ENCODE measurements at places on chromosomes 16 and 17. TPM values are rescaled to one million over a fixed set of nuclear protein-coding genes. Genes with fewer than 3 reads are reported as not detected.
A peak's percentile ranks its signal among the peaks of the same experiment; 100 is the strongest.

DNA sequence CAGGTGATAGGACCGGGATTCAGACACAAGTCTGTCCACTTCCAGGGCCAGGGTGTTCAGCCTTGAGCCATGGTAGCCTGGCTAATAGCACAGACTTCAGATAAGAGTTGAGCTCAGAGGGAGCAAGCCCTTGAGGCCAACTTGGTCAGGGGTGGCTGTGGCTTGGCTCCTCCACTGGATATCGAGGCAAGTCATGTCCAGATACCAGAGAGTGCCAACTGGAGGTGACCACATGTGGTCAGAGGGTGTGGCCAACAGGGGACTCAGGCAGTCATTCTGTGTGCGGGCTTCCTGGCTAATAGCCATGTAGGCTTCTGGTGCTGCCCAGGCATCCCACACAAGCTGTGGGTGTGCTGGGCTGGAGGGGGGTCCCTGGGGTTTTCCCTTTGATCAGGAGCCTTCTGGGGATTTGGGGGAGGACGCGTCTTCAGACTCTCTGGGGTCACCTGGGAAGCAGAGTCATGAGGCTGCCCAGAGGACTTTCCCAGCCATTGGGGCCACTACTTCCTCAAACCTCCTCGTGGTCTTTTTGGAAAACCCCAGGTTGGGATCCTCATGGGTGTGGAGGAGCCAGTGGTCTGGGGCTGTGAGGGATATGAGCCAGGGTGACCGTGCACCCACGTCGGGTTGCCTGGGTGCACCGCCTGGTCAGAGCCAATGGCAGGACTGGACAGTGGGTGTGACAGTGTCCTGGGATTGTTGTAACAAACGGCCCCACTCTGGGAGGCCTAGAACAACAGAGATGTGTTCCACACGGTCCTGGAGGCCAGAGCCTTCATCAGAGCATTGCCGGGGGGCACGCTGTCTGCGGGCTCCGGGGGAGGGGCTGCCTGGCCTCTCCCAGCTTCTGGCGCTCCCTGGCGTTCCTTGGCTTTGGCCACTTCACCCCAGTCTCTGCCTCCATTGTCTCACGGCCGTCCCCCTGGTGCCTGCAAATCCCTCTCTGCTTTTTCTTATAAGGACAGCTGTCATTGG, 25.0 kb downstream of the COX4I1 start:
- DNase-seq: no peak
- H3K4me3 ChIP-seq: no peak overlapping the region
- no peaks in the 10 kb centered on the region for H3K36me3 ChIP-seq

Gene HBM
- not detected for total RNA-seq

Gene TK1
- total RNA-seq: 4.9 TPM

DNA sequence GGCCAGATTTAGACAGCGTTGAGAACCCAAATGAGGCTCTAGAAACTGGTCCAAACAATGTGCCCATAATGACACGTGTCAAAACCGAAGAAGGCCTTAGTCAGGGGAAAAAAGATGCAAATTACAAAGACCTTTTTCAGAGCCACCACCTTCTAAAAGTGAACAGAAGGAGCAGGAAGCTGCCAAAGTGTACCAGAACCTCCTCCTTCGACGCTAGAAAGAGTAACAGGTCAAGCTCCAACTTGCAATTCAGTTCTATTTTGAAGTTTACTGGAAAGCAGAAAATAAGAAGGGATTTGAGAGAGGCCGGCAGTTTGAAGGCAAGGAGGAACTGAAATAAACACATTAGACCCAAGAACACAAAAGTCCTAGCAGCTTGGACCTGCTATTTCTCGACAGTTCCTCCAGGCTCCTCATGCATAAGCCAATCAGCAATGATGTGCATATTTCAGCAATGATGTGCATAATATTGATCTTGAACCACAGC, 61.8 kb downstream of the XYLT1 start:
- no peak overlapping the region for H3K4me3 ChIP-seq
- no peaks in the 10 kb centered on the region for H3K27me3 ChIP-seq
- no peak overlapping the region for H3K27ac ChIP-seq
- H3K36me3 ChIP-seq: no peaks in the 10 kb centered on the region
- no peak for DNase-seq

Gene CD300A
- 3.1 TPM for total RNA-seq

DNA sequence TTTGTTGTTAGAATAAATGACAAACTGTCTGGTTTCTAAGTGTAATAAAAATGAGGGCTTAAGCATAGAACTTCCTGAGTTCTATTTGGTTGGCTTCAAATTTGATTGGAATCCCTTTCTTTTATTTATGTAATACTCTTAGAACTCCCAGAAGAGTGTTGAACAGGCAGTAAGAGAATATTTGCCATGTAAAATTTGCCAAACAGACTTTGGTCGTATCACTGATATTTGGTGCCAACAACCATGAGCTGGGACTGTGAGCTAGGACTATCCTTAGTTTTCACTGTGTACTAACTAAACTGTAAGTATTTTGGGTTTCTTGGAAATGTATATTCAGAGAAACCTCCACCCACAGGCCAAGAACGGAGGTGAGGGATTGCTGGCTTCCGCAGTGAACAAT, 971.2 kb upstream of the SOX9 start:
- DNase-seq: no peak
- no peaks in the 10 kb centered on the region for H3K36me3 ChIP-seq
- no peak overlapping the region for H3K4me3 ChIP-seq
- no peak overlapping the region for H3K27ac ChIP-seq
- H3K4me1 ChIP-seq: peaks cover 23% of the 10 kb centered on the region
- H3K27me3 ChIP-seq: no peaks in the 10 kb centered on the region

DNA sequence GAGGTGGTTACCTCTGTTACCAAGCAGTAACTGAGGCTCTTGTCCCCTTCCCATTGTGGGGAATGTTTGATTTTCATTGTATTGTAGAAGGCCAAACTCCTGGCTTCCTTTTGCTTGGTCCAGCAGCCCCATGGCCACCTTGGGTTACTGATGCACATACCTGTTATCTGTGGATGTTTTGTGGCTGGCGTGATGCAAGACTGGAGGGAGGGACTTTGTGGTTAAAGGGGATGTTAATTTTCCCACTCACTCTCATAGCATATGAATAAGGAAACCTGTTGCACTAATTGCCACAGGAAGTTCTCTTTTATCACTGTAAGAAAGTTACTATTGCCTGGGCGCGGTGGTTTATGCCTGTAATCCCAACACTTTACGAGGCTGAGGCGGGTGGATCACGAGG, 168.6 kb upstream of the HS3ST4 start:
- H3K36me3 ChIP-seq: no peaks in the 10 kb centered on the region
- no peaks in the 10 kb centered on the region for H3K27me3 ChIP-seq
- H3K4me1 ChIP-seq: no peaks in the 10 kb centered on the region
- no peak overlapping the region for H3K4me3 ChIP-seq
- no peak overlapping the region for H3K27ac ChIP-seq

Gene GNGT2
- 16.8 TPM for total RNA-seq

- no peaks in the 10 kb centered on the region for H3K4me1 ChIP-seq
- no peak overlapping the region for H3K4me3 ChIP-seq
- no peaks in the 10 kb centered on the region for H3K36me3 ChIP-seq
- no peaks in the 10 kb centered on the region for H3K27me3 ChIP-seq
Measured at GRCh38 chr16:11140466-11140865, 115.5 kb downstream of the SOCS1 start.

Gene CAPNS2
- not detected for total RNA-seq

DNA sequence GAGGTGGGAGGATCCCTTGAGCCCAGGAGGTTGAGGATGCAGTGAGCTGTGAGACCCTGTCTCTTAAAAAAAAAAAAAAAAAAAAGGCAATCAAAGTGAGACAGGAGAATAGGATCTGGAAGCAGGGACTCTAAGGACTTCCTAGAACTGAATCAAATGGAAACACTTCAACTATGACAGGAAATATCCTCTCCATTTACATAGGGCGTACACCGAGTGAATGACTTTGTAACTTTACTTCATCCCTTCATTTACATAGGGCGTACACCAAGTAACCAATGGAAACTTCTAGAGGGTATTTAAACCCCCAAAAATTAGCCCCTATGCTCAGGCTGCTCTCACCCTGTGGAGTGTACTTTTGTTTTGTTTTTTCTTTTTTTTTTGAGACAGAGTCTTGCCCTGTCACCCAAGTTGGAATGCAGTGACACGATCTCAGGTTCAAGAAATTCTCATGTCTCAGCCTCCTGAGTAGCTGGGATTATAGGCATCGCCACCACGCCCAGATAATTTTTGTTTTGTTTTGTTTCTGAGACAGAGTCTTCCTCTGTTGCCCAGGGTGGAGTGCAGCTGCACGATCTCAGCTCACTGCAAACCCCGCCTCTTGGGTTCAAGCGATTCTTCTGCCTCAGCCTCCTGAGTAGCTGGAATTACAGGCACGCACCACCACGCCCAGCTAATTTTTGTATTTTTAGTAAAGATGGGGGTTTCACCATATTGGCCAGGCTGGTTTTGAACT, 9.6 kb upstream of the PRPSAP1 start:
- no peaks in the 10 kb centered on the region for H3K27me3 ChIP-seq
- H3K27ac ChIP-seq: no peak overlapping the region
- no peak overlapping the region for H3K4me3 ChIP-seq
- no peaks in the 10 kb centered on the region for H3K36me3 ChIP-seq
- DNase-seq: no peak

DNA sequence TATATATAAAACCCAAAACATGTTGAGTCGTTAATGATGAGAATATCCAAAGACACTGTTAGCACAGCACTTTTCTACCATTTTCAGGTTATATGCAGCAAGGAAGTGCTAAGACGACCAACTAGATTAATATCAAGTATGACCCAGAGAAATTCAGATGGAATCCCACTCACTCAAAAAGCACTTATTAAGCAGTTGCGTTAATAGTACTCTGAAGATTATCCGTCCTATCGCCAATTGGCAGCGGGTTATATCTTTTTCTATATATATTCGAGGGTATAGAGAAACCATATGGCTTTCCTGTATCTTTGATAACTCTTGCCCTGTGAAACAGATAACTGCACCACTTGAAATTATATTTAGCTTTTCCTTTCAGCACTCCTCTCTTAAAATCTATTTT, 1.1 kb downstream of the CRLF3 start:
- peaks cover 8% of the 10 kb centered on the region for H3K4me1 ChIP-seq
- peak overlapping the region; percentile 82 for H3K27ac ChIP-seq
- no peak for DNase-seq
- no peaks in the 10 kb centered on the region for H3K36me3 ChIP-seq
- no peak overlapping the region for H3K4me3 ChIP-seq

Gene ARHGAP44
- 6.3 TPM for total RNA-seq
